ENCODE measurements at places on chromosomes 2 and 18.

- no peak for DNase-seq
Measured at GRCh38 chr18:40529478-40529877, 1425.6 kb upstream of the PIK3C3 start.

- no peak for DNase-seq
Measured at GRCh38 chr2:235052514-235053354, 100.9 kb downstream of the SH3BP4 start.

- DNase-seq, result peak; percentile 58
Measured at GRCh38 chr2:25373269-25373981, 31.7 kb upstream of the DNMT3A start.

DNA sequence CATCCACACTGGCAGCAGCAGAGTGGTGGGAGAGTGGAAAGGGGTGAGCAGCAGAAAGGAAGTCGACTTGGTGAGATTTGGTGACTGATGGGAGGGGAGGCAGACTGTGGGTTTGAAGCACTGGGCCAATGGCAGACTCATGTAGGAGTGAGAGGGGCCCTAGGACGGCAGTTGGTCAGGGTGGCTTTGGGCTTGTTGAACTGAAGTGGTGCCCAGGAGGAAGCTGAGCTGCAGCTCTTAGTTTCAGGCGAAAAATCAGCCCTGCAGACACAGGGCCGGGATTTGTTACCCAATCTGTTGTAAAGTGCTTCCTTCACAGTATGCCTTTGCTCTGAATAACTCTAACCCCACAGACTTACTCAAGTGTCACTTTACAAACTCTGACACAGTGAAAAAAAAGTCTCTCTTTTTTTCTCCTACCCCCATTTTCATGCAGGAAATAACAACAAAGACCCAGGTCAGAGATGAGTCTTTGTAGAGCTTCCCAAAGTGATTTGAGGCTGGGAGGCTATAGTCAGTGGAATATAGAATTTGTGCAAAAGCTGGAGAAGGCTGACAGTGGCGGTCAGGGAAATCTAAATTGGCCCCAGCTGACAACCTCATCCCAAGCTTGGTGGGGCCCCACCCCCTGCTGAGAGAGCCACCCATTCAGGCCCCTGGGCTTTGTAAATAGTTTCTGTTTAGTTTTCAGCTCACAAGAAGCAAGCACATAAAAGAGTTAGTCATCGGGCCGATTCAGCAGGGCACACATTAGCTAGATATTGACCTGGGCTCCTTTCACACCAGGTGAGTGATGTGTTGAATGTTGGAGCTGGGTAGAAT, 226.9 kb downstream of the VAPA start:
- DNase-seq, result no peak

DNA sequence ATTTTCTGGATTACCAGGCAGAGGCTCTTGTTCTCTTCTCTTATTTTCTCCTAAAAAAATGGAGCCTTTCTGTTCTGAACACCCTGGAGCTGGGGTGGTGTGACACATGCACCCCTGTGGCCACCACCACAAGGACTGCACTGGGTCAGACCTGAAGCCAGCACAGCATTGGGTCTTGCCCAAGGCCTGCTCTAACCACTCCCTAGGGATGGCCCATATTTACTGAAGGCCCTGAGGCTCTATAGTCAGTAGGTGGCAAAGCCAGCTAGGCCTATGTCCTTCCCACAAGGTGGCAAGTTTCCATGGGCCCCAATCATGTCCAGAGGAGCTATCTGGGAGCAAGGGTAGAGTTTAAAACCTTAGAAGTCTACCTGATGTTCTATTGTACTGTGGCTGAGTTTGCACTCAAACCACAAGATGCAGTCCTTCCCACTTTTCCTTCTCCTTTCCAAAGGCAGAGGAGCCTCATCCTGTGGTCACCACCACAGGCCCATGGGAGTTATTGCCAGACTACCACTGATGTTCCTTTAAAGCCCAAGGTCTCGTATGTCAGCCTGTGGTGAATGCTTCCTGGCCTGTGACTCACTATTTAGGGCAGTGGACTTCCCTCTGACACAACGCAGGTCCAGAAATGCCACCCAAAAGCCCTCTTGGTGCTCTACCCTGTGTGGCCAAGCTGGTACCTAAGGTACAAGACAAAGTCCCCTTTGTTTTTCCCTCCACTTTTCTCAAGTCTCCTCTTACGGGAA, 15.0 kb upstream of the FMNL2 start:
- DNase-seq, result no peak

- peak; percentile 21 for DNase-seq
Measured at GRCh38 chr18:45839414-45840395, 14.2 kb downstream of the SIGLEC15 start.

DNA sequence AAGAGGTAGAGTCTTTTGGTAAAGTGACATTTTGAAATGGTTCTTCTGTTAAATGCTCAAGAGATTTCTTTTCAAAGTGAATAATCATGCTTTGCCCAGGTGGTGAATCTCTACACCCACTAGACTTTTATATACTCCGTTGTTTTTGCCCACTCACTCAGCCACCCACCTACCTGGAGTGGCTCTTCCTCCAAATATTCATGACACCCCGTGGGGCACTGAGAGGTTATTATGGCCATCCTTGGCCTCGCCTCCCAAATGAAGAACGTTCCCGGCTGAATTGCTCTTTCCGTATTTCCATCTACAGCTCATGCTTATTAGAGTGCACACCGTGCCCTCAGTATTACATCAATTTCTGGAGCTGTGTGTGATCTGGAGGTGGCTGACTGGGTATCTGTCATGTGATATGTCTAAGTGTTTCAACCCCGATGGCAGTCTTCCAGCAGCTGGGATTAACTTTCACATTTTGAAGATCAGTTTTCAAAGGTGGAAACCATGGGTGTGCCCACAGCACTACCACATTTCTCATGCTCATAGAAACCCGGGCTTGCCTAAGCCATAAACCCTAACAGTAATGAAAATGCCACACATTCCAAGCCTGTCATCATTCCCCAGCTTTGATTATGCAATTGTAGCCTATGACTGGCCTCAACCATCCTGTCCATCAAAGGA, 406.6 kb upstream of the MMADHC start:
- DNase-seq, result peak; percentile 86

GRCh38 chr18:56545464-56545863, 92.9 kb downstream of the TXNL1 start:
- DNase-seq, result no peak

- no peak for DNase-seq
Measured at GRCh38 chr2:6370753-6371551, 494.8 kb downstream of the CMPK2 start.

- no peak for DNase-seq
Measured at GRCh38 chr2:112161431-112162145, 23.4 kb downstream of the FBLN7 start.

DNA sequence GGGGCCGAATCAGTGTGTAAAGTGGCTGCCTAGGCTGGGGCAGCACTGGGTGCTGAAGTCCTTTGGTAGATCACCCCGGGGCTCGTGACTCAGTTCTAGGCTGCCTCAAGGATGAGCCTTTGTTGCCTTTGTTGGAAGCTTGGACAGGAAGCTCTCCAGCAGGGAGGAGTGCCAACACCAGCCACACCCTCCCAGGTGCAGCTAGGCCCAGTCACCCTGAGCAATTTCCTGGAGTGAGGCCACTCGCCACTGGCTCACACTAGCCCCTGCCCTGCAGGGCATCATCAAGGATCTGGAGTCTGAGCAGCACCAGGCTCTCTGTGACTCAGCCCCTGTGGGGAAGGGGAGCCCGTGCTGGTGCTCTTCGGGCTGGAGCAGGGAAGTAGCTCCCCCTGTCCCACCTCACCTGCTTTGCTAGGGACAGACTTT, 6.7 kb upstream of the SDC1 start:
- no peak for DNase-seq

- DNase-seq, result no peak
Measured at GRCh38 chr2:150476809-150477302, 10.6 kb downstream of the RND3 start.

GRCh38 chr2:148999451-148999921, 39.0 kb upstream of the LYPD6B start:
- no peak for DNase-seq

GRCh38 chr2:197798187-197798586, 6.2 kb upstream of the PLCL1 start:
- DNase-seq, result no peak

DNA sequence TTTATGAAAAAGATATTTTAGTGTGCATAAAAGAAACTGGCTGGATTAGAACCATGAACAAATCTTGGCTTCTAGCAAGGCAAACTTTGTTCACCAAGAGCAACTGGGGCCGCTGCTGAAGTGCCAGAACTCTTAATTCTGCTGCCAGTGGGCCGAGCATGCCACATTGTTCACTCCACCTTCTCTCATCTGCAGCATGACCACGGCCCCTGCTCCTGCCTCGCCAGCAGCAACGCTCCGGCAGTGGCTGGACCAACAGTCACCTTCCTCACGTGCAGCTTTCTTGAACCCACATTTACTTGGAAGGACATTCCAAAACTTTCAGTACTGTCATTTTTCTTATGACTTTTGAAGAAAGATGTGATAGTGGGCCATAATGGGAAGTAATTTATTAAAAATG, 213.8 kb downstream of the PIEZO2 start:
- no peak for DNase-seq
